ENCODE measurements at places on chromosomes 16 and 17.

DNA sequence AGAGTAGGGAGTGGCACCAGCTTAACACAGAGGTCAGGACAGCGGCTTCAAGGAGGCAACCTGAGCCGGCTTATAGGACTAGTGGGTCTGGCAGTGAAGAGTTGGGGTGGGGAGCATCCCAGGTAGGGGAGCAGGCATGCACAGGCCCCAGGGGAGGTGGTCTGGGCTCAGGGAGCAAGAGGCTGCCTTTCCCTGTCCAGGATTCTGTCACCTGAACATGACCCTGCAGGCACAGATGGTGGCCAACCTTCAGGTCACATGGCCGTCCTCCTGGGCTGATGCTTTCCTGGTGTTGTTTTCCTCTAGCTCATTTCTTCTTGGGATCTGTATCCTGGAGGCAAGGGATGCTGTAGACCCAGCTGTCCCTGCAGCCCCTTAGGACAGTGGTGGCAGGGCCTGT lies 3.5 kb upstream of the MYO15A start:
- no peak for DNase-seq

GRCh38 chr17:17749921-17750320 lies 68.7 kb downstream of the RAI1 start:
- no peak for DNase-seq

GRCh38 chr17:33284022-33284421 lies 9.1 kb downstream of the ASIC2 start:
- no peak for DNase-seq

GRCh38 chr16:57001026-57001679 lies 11.8 kb downstream of the NLRC5 start:
- DNase-seq: no peak

GRCh38 chr17:29576214-29577000 lies 7.9 kb downstream of the TP53I13 start:
- no peak for DNase-seq

- DNase-seq: no peak
These were observed 12.4 kb upstream of the ZNF19 start for GRCh38 chr16:71501547-71501946.

- DNase-seq: no peak
These were observed 5.7 kb upstream of the ADAP2 start for GRCh38 chr17:30915833-30916611.

DNA sequence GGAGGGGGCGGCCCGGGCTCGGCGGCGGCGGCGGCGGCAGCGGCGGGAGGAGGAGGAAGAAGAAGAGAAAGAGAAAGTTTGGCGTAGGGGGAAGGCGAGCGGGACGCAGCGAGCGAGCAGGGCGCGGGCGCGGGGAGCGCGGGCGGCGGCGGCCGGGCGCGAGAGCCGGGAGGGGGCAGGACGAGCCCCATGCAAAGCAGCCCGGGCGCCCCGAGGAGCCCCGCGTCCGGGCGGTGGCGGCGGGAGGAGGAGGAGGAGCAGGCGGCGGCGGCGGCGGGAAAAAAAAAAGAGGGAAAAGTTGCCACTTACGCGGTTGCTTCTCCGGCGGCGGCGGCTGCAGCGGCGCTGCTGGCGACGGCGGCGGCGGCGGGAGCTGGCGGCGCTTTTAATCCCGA lies 10.3 kb upstream of the ZFHX3 start:
- DNase-seq: no peak

- no peak for DNase-seq
These were observed 19.3 kb upstream of the KRT19 start for GRCh38 chr17:41547378-41547841.

GRCh38 chr17:3035256-3035967 lies 28.0 kb downstream of the OR1D5 start:
- peak; percentile 77 for DNase-seq

DNA sequence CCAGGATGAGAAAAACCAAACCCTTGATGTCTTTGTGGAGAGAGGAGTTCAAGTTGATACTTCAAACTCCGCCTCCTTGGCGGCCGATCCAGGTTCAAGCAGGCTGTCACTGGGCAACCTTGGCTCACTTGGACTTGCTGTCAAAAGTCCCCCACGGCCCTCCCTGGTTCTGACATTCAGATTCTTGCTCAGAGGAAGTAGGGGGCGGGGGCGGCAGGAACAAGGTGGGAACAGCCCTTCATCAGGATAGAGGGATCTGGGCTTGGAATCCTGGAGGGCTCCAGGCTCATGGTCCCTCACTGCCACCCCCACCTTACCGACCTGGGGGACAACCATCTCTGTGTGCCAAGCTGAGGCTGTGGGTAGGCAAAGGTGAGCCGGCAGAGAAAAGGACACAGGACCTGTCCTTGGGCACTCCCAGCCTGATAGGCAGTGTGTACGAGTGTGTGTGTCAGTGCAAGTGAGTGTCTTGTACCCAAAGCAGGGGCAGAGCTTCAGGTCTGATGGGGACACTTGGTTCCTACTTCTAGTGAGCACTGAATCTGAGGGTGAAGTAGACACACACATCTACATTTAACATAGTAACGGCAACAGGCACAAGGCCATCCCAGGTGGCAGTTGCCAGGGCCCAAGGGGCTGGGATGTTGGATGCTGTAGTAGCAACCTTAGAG lies 6.6 kb upstream of the TSPOAP1 start:
- DNase-seq: no peak

- DNase-seq: no peak
These were observed 10.5 kb upstream of the QRICH2 start for GRCh38 chr17:76318586-76318985.

DNA sequence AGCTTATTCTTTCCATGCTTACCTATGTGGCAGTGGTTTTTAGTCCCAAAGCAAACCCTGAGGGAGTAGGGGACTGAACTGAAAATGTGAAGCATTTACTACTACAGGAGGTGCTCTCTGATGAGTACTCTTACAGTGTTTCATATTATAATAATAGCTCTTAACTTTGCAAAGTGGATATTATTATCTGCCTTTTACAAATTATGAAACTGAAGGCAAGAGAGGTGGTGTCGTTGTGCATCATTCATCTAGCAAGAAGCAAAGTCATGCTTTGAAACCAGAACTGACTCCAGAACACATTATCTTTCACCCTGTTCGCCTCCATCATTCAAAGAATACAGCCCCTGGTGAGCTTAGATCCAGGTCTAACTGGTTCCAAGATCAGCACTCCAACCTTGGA lies 8.2 kb upstream of the KCNH6 start:
- no peak for DNase-seq

GRCh38 chr16:72664056-72664508 lies 383.8 kb downstream of the ZFHX3 start:
- DNase-seq: no peak
